ENCODE measurements at places on chromosomes 7 and 10.

DNA sequence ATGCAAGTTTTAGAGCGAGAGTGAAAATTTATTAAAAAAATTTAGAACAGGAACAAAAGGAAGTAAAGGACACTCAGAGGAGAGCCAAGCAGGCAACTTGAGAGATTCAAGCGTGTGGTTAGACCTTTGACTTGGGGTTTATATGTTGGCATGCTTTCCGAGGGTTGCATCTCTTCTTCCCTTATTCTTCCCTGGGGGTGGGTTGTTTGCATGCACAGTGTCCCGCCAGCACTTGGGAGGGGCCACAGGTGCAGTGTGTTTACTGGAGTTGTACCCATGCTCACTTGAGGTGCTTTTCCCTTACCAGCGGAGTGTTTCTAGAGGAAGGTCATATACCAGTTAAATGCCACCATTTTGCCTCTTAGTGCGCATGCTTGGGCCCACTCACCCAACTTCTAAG lies 96.3 kb downstream of the CHN2 start:
- no peak for DNase-seq

- DNase-seq = no peak
Observed at GRCh38 chr7:110130669-110131068, 960.3 kb upstream of the LRRN3 start.

DNA sequence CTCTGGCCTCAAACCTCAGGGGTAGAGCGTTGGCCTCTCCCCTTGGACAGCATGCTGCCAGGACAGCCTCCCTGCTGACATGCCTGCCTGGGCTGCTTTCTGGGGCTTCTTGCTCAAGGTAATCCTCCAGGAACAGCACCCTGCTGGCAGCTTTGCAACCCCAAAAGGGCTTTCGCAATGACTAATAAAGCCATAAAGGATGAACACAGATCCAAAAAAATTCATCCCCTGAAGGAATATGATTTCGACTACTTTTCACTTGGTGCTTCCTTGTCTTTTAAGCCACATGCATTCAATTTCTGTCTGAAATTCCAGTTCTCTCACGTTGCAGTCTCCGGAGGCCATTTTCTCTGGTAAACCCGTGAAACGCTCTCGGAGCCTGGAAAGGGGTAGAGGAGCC lies 15.1 kb upstream of the SH3PXD2A start:
- no peak for DNase-seq

DNA sequence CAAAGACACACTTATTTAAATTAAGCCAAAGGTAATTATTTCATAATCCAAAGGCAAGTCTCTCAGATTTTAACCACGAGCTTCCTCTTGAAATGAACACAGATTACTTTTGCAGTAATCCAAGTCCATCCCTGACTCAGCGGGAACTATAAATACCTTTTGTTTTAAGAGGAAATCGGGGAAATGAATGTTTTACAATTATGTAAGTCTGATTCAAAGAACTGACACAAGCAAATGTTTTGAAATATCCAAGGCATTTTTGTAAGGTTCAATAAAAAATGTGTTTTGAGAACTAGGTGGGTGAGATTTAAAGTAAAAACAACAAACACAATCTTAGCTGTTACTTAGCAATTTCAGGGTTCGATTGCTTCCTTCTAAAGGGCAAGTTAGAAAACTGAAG lies 179.8 kb upstream of the ASAH2 start:
- DNase-seq = peak; percentile 82

- no peak for DNase-seq
Observed at GRCh38 chr7:17038160-17038782, 156.5 kb upstream of the AGR3 start.

DNA sequence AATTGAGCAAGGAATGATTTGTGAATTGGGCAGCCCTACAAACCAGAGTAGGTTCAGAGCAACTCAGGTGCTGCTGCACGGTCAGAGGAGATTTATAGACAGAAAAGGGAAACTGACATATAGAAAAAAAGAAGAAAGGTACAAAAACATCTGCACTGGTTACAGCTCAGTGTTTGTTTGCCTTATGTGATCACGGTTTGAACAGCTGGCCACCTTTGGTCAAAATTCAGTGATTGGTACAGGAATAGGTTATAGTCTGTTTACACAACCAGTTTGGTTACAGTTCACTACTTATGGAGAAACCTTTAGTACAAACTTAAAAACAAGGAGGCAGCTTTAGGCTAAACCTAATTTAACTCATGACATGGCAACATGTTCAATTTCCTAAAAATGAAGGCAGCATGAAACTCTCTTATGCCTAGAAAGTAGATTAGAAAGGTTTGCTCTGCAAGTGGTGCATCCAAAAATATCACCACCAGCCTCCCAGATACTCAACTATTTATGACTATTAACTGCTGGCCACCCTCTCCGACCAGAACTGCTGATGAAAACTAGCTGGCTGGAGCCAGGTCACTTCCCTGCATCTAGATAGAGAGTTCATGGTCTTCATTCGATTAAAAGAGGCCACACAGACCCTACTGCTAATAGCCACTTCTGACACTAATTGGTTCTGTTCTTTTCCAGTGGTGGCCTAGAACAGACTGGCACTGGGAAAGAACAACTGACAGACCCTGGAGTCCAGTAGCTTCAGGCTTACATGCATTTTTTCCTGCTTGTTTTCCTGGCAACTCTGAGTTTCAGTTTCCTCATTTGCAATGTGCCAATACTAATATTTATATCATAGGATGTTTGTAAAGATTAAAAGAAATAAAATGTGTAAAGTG lies 548.0 kb downstream of the CCSER2 start:
- DNase-seq = no peak

DNA sequence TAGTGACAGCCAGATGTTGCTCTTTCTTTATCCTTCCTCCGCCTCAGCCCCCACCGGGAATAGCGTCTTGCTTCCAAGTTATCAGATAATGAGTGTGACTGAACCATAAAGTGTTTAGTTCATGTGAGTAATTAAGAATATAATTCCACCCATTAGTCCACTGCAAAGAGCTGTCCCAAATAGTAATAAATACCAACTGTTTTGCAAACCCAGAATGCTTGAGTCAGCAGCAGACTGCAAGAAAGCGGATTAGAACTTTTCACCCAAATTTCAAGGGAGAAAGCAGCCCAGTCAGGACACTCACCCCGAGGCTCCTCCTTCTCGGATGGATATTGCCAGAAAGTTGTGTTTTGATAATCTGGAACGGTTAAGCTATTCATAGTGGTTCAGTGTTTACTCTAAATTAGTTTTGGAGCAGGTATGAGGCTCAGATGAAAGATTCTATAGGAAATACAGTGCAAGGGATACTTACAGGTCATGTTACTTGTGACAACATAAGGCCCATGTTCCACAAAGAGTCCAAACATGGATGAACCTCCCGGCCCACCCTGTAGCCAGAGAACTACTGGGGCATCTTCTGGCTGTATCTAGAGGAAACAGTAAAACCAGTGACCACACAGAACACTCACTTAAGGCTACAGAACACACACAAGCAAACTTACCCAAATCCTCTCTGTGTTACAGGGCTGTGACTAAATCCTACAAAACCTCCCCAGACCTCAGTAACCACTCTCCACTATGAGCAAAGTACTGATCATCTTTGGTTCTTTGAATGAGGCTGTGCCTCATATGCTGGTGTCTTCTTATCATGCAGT lies 50.5 kb downstream of the CPVL start:
- no peak for DNase-seq
